ENCODE measurements at places on chromosomes 7 and 10.
A peak's percentile ranks its signal among the peaks of the same experiment; 100 is the strongest.

- DNase-seq, result no peak
Measured at GRCh38 chr7:34821932-34822558, 164.0 kb downstream of the NPSR1 start.

DNA sequence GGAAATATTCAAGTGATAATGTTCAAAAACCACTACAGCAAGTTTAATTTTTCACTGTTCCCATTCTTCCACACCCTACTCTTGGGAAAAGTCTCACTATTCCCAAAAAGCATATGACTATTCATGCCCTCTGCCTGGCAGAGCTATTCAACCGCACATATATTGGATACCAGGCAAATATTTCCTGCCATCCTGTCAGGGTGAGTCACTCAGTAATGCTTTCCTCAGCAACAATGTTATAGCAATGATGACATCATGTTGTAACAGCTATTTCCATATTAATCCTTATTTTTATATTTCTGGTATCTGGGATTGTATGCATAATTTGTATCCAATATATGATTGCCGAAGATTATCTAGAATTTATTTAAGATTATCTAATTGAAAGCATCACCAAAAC lies 114.0 kb upstream of the PLXDC2 start:
- no peak for DNase-seq

DNA sequence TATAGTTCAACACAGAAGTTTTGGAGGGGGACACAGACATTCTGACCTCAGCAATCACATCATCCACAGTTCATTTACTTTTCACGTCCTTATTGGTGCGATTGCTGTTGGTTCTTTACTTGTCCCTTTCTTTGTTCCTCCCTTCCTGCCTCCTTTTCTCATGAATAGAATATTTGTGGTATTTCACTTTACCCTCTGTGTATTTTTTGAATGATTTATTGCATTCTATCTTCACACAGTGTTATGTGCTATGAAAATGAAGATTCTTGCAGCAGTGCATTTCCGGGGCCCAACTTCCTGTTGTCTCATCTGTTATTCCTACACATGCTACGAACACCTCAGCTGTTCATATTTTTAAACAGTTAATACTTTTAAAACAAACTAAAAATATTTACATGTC lies 179.6 kb downstream of the ZMYND11 start:
- no peak for DNase-seq

DNA sequence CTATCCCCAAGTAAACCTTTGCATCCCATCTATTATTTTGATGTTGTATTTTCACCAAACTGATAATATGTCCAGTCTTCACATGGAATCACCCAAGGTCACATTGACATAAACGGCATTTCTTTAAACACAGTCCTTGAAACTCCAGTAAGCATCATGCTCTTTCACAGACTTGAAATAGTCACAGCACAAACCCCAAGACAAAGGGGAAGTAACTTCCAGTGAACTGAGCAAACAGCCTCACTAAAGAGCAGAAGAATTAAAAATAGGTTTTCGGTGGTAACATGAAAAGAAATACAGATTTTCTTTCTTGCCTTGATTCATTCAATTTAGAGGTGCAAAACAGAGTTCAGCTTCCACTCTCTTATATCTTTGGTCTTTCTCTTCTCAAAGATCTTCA lies 253.7 kb downstream of the SFMBT2 start:
- DNase-seq, result no peak

GRCh38 chr10:68955355-68955831 lies 577 bp upstream of the DDX21 start:
- no peak for DNase-seq

GRCh38 chr10:35934642-35934995 lies 292.5 kb upstream of the FZD8 start:
- no peak for DNase-seq

GRCh38 chr7:142771353-142771723 lies 568 bp downstream of the PRSS2 start:
- no peak for DNase-seq

DNA sequence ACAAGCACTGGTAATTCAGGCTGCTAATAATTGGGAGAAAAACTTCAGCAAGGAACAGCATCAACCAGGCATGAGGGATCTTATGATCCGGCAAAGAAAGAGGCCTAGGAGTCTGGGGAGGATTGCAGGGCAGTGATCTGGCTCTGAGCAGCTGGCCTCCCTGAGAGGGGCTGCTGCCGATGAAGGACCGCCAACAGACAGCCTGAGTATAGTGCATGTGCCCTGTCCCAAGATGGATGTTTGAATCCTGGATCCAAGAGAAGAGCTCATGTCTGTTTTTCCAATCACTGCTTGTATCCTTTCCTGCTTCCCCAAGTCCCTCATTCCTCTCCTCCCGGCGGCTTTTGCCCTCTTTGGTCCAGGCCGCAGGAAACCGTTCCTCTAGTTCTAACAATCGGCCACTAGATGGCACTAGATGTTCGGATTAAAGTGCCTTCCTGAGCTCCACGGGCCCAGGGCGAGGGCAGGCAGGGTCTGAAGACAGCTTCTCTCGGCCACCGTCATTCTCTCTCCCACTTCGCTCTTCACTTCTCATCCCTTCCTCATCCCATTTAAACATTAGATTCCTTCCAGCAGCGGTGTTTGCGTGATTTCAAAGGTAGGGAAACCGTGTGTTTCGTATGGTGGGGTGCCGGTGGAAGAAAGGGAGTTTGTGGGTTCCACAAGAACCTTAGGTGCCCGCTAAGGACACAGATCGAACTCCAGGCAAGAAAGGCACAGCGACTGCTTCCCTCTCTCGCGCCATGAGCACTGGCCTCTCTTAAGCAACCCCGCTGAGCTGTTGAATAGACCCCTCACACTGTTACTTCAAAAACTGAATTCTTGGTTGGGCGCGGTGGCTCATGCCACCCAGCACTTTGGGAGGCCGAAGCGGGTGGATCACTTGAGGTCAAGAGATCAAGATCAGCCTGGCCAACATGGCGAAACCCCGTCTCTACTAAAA lies 82.4 kb downstream of the ADCYAP1R1 start:
- peak; percentile 8 for DNase-seq

- no peak for DNase-seq
Measured at GRCh38 chr7:75055830-75056772, 17.5 kb downstream of the RCC1L start.

DNA sequence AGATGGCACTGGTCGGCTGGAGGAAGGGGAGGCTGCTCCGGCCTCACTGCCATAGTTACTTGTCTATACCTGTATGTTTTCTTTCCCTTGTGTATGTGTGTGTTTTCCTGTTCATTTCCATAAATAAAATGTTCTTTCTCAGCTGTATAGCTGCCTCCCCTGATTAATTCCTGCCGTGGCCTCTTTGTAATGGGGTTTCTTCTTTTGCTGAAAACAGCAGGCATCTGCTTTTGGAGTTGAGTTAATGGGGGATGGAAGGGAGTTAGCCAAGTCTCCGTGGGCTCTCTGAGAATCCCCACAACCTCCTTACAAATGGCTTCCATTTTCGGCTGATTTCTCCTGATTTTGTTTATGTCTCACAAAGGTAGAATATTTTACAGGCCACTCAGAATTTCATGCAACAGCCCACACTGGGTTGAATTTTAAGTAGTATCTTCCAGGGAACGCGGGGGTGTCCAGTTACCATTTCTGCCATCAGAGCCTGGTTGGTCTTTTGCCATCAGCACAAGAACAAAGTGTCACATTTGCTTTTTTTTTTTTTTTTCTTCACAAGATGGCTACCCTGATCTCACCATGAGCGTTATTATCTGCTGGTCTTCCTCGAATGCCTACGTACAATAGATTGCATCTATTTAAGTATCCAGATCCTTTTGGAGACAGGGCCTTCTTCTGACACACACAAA lies 88.1 kb upstream of the NRP1 start:
- no peak for DNase-seq

GRCh38 chr10:7786430-7786829 lies 1.4 kb downstream of the KIN start:
- no peak for DNase-seq

GRCh38 chr7:135522509-135522908 lies 12.6 kb upstream of the CNOT4 start:
- no peak for DNase-seq

DNA sequence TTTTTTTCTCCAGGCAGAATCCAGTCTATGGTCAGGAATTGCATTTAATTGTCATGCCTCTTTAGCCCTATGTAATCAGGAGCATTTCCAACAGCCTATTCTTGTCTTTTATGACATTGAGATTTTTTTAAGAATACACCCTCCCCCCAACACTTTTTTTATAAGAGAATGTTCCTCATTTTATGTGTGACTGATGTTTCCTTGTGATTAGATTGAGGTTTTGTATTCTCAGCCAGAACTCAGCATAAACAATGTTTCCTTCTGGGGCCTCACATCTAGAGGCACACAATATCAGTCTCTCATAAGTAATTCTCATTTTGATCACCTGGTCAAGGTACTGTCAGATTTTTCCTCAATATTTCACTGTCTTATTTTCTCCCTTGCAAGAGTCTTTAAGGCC lies 193.4 kb upstream of the PDE1C start:
- DNase-seq, result no peak

GRCh38 chr7:48280100-48280499 lies 108.8 kb downstream of the ABCA13 start:
- no peak for DNase-seq

GRCh38 chr10:86443069-86443468 lies 76.5 kb upstream of the GRID1 start:
- DNase-seq, result no peak

GRCh38 chr7:39810204-39810642 lies 139.8 kb upstream of the CDK13 start:
- no peak for DNase-seq

- DNase-seq, result no peak
Measured at GRCh38 chr10:1134156-1134555, 78.0 kb downstream of the WDR37 start.

GRCh38 chr7:68862736-68863135 lies 735.5 kb upstream of the AUTS2 start:
- DNase-seq, result no peak

DNA sequence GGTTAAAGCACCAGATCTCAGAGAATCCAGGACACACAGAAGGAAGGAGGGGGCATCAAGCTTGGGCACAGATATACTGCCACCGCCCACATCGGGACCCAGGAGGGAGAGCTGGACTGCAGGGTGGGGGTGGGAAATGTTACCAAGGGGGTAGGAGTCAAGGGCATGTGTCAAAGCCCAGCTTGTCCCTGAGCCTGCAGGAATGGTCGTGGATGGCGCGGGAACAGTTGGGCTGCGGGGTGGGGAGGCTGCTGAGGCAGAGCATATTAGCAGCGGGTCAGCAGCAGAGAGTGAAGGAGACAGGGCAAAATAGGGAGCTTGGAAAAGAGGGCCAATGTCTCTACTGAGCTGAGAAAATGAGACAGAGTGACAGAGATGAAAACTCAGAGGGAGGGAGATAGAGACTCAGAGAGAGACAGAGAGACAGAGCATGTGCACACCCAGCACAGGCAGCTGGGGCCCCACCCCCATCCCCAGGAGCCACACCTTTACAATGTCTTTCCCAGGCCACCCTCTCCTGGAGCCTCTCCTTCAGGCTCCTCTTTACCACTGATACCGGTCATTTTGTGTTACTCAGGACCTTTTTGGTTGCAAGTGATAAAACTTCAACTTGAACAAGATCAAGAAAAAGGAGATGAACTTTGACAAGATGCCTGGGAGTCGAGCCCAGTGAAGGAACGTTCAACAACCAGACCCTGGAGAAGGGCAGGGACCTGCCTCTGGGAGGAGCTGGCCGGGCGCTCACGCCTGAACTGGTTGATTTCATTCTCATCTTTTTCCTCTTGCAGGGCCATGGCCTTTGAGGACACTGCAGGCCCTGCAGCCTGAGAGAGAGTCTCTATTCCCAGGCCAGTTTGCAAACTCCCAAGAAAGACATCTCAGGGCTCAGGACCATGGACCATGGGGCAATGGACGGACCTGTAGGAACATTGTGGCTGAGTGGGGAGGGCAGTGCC lies 50.0 kb downstream of the AOC1 start:
- no peak for DNase-seq

DNA sequence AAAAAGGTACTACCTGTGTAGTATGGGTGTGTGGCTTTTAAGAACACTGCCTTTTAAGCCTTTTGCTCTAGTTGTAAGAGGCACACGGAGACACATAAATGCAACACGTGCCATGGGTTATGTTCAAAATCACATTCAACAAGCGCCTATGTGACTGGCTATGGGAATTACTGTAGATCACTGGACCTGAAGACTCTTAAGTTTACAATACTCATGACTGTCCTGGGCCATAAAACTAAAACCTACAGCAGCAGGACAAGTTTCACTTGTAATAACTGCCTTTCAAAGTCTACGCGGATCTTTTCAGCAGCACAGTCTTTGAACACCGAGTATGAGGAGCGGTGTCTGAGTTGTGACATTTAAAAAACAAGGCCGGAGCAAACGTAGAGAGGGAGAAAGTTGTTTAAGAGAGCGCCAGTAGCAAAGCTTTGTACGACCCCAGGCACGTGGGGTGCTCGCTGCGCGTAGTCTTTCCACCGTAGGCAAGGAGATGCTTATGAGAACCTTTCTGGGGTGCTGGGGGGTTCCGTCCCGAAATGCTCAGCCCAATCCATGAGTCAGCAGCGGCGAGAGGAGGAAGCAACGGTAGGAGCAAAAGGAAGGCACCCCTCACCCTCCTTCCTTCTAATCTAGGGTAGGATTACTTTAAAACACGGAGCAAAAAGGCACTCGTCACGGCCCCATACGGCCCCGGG lies 662 bp downstream of the DNAJC2 start:
- DNase-seq, result no peak

DNA sequence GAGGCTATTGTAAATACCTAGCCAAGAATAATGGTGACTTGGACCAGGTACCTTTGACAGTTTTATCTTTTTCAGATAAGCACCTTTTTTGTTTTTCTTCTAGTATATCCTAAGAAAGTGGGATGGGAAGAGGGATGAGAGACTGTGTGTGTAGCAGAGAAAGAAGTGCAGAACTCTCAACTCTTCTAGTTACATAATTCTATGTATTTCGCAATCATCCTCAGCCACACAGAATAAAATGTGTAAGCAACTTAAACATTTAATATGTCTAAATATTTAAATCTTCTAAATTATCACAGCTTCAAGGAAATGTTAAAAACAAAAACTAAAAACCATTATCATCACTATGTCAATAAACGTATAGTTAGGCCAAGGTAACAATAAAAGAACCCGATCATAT lies 42.6 kb upstream of the GSAP start:
- no peak for DNase-seq

DNA sequence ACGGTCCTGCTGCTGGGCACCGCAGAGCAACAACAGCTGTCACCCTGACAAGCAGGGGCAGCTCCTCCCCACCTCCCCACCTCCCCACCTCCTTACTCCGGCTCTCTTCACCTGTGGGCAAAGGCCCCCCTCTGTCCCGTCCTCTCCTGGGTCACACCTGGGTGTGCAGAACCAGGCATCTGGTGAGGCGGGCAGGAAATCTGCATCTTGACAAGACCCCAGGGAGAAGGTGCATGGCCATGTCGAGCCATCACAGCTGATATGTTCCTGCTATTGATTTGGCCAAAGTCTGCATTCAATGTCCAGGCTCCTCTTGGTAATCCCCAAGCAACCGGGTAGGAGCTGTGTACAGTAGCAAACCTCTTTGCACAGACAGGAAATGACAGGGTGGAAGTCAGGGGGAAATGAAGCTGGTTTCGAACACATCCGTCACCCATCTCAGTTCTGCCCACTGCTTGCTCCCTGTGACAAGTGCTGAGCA lies 554.2 kb downstream of the DNAJB6 start:
- DNase-seq, result no peak

- DNase-seq, result no peak
Measured at GRCh38 chr7:123994449-123994848, 38.4 kb downstream of the TMEM229A start.

Data from activated T-helper 1 cell treated with anti-CD3 and anti-CD28 coated beads, Interleukin-2, amount 50 U/mL, for 16 hours (primary cell).